Activated CD4-positive, alpha-beta T cell treated with anti-CD3 and anti-CD28 coated beads, Interleukin-2, amount 10 ng/mL, durations not matched to agents 7 days and 5 days (primary cell): ENCODE measurements at places on chromosomes 2 and 18. TPM values are rescaled to one million over a fixed set of nuclear protein-coding genes. Genes with fewer than 3 reads are reported as not detected.

The TMEM200C gene
- not detected for total RNA-seq

The TLX2 gene
- total RNA-seq = 0.40 TPM

The GALR1 gene
- total RNA-seq = not detected

The SERPINB3 gene
- total RNA-seq = not detected

The C2orf80 gene
- total RNA-seq = not detected

The CDC42EP3 gene
- total RNA-seq = 28.2 TPM

The SOCS6 gene
- 3.8 TPM for total RNA-seq

- no peak overlapping the region for H3K27ac ChIP-seq
- no peaks in the 10 kb centered on the region for H3K4me1 ChIP-seq
- no peak overlapping the region for H3K4me3 ChIP-seq
- DNase-seq = no peak
Measured at GRCh38 chr18:10259901-10260300, 194.5 kb upstream of the APCDD1 start.

GRCh38 chr2:241161646-241162281, 11.5 kb downstream of the PPP1R7 start:
- no peak overlapping the region for H3K4me3 ChIP-seq
- no peaks in the 10 kb centered on the region for H3K4me1 ChIP-seq
- H3K27me3 ChIP-seq = no peaks in the 10 kb centered on the region
- no peak for DNase-seq
- H3K27ac ChIP-seq = no peak overlapping the region

GRCh38 chr2:43349904-43350303, 123.5 kb upstream of the ZFP36L2 start:
- no peaks in the 10 kb centered on the region for H3K36me3 ChIP-seq
- no peaks in the 10 kb centered on the region for H3K4me1 ChIP-seq
- no peaks in the 10 kb centered on the region for H3K27me3 ChIP-seq
- H3K4me3 ChIP-seq = no peak overlapping the region
- no peak for DNase-seq

DNA sequence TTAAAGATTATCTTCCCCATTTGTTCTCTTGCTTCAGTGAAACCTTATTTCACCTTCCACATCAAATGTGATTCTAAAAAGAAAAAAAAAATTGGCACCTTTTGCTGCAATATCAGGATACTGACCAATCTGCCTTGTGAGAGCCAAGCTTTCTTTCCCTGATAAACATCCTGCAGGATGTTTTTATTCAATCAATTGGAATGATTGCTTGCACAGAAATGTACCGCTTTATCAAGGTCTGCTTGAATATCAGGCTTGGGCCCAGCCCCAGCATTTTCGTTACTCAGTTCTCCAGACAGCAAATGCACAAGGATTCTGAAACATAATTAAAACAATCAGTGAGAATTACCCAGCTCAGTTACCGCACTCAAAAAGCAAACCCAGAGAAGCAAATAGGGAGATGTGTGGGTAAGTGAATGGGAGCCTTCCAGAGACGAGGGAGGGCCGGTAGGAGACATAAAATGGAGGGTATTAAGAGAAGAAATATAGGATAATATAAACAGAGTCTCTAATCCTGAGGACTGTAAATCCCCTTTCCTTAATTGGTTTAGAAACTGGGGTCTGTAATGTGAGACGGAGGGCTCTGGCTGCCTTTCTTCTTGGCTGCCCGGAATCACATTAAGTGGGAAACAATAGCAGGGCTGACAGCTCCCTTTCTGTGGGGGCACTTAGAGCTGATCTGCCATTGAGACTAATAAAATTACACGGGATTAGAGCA, 291.8 kb downstream of the ICOS start:
- H3K36me3 ChIP-seq = no peaks in the 10 kb centered on the region
- no peak overlapping the region for H3K4me3 ChIP-seq
- peaks cover 35% of the 10 kb centered on the region for H3K27me3 ChIP-seq
- no peak overlapping the region for H3K27ac ChIP-seq
- DNase-seq = no peak

GRCh38 chr2:50694798-50695197, 337.1 kb downstream of the NRXN1 start:
- no peak for DNase-seq
- H3K36me3 ChIP-seq = no peaks in the 10 kb centered on the region
- H3K4me1 ChIP-seq = no peaks in the 10 kb centered on the region
- H3K4me3 ChIP-seq = no peak overlapping the region
- no peak overlapping the region for H3K27ac ChIP-seq

GRCh38 chr2:42028571-42029148, 19.2 kb upstream of the PKDCC start:
- H3K4me1 ChIP-seq = no peaks in the 10 kb centered on the region
- no peak for DNase-seq
- H3K27me3 ChIP-seq = peaks cover 9% of the 10 kb centered on the region
- H3K36me3 ChIP-seq = no peaks in the 10 kb centered on the region
- H3K4me3 ChIP-seq = no peak overlapping the region

DNA sequence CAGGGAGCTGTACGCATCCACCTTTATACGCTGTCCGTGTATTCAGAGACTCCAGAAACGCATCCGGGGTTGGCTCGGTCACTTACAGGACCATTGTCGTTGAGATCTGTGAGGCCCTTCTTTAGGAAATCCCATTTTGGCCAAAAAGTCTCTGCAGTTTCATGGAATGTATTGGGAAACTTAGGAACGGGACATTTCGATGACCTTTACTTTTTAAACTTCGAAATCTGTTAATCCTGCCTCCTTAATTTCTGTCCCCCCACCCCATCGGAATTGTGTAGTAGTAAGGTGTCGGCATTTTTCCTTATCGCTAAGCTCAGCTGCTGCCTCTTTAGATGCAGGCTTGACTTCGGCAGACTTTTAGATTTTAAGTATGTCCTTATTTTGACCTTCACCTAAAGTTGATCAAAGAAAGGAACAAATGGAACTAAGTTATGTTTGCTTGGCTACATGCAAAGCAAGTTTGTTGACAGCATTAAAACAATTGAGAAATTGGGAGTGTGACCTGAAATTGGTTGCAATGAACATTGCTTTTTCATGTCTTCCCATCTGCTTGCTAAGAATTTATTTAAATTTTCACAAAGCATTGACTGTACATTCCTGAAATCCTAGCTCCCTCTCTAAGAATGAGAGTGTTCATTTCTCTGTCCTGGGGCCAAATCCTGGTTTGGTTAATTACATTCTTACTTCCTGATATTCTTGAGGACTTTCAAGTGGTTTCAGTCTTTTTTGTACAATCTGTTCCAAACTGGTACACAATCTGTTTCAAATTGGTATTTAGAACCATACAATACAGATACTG, 884 bp upstream of the RAPH1 start:
- H3K27ac ChIP-seq = peak overlapping the region; percentile 84
- peaks cover 28% of the 10 kb centered on the region for H3K4me1 ChIP-seq
- peaks cover 61% of the 10 kb centered on the region for H3K27me3 ChIP-seq
- peak overlapping the region; percentile 85 for H3K4me3 ChIP-seq
- DNase-seq = peak; percentile 20
- peaks cover 16% of the 10 kb centered on the region for H3K36me3 ChIP-seq

DNA sequence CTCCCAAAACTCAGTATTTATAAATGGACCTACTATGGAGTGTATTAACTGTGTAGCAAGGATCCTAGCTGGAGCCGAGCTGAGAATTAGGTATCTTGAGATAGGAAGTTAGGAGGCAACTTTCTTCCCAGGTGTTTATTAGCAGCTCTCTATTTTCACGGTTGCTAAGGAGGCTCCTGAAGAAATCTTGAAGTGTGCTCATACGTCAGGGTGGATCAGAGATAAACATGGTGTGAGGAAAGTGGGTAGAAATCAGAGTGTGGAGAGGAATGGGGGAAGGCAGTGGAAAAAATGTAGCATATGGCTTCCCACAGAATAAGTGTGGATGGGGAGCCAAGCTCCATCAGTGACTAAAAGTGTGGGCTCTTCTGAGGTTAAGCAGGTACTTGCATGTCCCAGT, 104.3 kb downstream of the ABCA12 start:
- H3K4me1 ChIP-seq = no peaks in the 10 kb centered on the region
- H3K36me3 ChIP-seq = no peaks in the 10 kb centered on the region
- no peaks in the 10 kb centered on the region for H3K27me3 ChIP-seq
- DNase-seq = no peak
- H3K4me3 ChIP-seq = no peak overlapping the region

DNA sequence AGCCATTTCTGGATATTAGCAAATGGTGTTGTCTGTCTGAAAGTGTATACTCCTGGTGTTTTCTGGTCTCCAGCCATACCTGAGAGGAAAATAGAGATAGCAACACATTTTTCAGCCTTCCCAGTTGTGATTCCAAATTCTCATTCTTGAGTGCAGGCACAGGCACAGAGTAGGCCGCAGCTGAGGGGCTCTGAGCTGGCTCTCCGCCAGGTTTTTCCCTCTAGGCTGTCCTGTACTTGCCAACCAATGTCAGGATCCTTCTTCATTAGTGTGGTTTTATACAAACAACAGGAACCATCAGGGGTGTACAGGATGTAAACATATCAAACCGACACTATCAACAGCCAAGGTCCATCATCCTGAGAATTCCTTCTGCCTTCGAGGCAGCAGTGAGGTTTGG, 1733.6 kb upstream of the CELF4 start:
- no peaks in the 10 kb centered on the region for H3K27me3 ChIP-seq
- H3K36me3 ChIP-seq = no peaks in the 10 kb centered on the region
- H3K4me1 ChIP-seq = no peaks in the 10 kb centered on the region

DNA sequence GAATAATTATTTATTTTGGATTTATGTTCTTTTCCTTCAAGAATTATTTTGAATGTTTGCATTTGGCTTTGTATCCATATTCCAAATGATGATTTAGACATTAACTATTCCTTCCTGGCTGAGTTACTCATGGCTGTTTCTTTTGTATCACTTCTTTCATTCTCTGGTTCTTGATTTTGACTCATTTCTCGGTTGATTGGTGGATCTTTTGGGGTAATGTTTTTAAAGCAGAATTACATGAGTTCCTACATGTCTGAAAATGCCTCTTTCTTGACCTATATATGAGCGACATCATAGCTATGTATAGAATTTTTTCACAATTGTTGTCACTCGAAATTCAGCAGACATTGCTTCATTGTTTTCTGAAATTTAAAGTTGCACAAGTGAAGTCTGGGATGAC, 39.5 kb downstream of the CYP26B1 start:
- no peak for DNase-seq
- H3K4me3 ChIP-seq = no peak overlapping the region
- no peaks in the 10 kb centered on the region for H3K4me1 ChIP-seq
- H3K27me3 ChIP-seq = peaks cover 3% of the 10 kb centered on the region

DNA sequence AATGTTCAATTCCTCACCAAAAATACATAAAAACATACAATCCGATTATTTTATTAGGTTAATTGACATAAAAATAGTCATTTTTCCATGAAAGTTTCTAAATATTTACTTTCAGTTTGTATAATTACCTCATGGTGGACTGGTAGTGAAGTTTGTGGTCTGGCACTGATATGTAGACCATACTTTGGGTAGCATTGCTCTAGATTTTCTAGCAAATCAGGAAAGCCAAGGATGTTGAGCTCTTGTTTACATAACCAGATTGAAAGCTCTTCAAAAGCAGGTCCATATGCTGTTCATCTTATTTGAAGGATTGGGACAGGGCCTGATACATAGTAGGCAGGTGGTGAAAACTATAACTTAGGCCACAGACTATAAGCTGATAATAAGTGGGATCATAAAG, 61.8 kb downstream of the COMMD1 start:
- DNase-seq = no peak
- H3K4me3 ChIP-seq = no peak overlapping the region
- no peaks in the 10 kb centered on the region for H3K4me1 ChIP-seq
- no peak overlapping the region for H3K27ac ChIP-seq
- H3K36me3 ChIP-seq = no peaks in the 10 kb centered on the region
- H3K27me3 ChIP-seq = no peaks in the 10 kb centered on the region

DNA sequence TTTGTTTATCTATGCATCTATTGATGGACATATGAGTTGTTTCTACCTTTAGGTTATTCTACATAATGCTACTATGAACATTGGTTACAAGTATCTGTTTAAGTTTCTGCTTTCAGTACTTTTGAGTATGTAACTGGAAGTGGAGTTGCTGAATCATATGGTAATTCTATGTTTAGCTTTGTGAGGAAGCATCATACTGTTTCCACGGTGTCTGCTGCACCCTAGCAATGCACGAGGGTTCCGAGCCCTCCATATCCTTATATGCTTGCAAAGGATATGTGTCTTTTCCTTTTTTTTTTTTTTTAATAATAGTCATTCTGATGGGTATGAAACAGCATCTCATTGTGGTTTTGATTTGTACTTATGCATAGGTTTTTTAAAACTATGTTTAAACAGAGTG, 83.7 kb downstream of the FMNL2 start:
- no peak for DNase-seq
- H3K4me1 ChIP-seq = peaks cover 14% of the 10 kb centered on the region
- no peak overlapping the region for H3K27ac ChIP-seq
- peaks cover 10% of the 10 kb centered on the region for H3K27me3 ChIP-seq

DNA sequence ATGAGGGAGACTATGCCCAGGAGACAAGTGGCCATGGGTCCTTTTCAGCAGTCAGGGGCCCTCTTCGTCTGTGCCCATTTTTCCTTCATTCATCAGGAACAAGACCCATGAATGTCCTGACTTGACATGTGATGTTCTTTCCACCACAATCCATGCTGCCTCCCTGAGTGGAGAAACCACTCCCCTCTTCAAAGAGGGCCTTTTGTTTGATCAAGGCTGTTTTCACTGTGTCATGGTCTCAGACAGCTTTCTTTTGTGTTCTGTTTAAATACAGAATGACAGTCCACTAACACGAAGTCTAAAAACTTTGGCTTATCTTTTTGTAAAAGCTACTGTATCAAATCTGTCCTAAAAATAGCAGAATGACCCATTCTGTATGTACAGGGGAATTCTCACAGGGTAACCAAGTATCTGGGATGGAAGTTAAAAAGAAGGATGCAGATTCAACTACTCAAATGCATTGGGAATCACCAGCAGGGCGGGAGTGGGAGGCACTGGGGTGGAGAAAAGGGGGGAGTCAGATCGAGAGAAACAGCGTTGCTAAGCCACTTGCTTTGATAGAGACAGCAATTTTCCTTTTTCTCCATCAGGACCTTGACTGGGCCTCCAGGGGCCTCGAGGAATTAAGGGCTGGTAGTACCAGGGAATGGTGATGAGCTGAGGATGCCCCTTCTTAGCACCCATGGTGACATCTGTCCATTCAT, 13.9 kb downstream of the LRP2 start:
- no peak for DNase-seq
- H3K27ac ChIP-seq = no peak overlapping the region
- no peaks in the 10 kb centered on the region for H3K4me1 ChIP-seq

- H3K27me3 ChIP-seq = peaks cover 2% of the 10 kb centered on the region
- DNase-seq = no peak
- peaks cover 21% of the 10 kb centered on the region for H3K4me1 ChIP-seq
Measured at GRCh38 chr2:100596465-100596864, 33.7 kb downstream of the PDCL3 start.

- DNase-seq = peak; percentile 66
- H3K4me1 ChIP-seq = peaks cover 43% of the 10 kb centered on the region
- H3K4me3 ChIP-seq = no peak overlapping the region
- H3K27me3 ChIP-seq = no peaks in the 10 kb centered on the region
Measured at GRCh38 chr2:96954011-96954846, 32.2 kb downstream of the FAM178B start.

DNA sequence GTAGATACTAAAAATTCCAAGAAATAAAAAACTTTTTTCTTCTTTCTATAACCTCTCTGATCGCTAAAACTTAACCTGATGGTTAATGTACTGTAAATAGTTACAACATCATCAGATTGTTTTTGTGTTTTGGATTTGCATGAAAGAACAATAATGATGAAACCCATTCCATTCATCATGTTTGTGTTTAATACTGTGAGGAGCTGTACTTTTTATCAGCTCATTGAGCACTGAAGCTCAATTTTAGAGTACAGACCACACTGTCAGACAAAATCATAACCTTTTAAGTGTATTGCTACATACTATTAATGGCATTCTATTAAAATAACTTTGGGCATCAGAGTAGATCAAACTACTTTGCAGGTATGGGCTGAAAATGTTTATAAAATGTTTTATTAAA, 14.8 kb upstream of the BBS5 start:
- no peak for DNase-seq
- H3K4me3 ChIP-seq = no peak overlapping the region
- peaks cover 2% of the 10 kb centered on the region for H3K27me3 ChIP-seq
- no peaks in the 10 kb centered on the region for H3K4me1 ChIP-seq
- H3K27ac ChIP-seq = no peak overlapping the region
